ENCODE measurements at places on chromosomes 16 and 17.

GRCh38 chr16:23741675-23742303 lies 13.0 kb upstream of the CHP2 start:
- DNase-seq = no peak

DNA sequence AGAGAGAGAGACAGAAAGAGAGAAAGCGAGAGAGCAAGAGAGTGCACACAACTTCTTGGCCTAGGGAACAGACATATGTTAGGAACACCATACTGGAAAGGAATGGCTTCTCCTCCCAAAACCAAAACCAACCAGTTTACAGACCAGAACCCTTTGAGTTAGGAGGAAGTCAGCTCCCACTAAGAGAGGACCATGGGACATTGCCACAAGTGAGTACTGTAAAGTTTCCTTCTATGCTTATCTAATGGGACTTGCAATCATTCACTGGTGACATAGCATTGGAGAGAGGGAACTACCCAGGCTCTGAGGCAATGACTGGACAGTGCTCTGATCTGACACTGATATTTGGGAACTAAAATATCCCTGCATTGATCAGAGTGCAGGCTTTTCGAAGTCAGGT lies 32.4 kb downstream of the TBC1D3B start:
- no peak for DNase-seq

DNA sequence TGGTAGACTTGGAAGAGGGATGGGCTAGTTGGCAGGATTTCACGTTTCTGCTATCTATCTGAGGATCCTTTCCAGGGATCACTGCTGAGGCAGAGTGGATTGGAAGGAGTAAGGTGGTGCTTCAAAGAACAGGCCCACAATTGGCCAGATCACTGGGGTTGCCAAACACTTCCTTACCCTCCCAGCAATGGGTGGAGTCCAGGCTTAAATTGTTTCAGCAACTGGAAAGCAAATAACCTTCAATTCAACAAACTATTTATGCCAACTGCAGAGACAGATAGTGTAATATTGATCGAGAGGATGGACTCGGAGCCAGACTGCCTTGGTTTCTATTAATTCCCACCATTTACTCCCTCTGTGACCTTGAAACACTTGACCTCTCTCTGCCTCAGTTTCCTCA lies 2.1 kb downstream of the ARRB2 start:
- DNase-seq = no peak

DNA sequence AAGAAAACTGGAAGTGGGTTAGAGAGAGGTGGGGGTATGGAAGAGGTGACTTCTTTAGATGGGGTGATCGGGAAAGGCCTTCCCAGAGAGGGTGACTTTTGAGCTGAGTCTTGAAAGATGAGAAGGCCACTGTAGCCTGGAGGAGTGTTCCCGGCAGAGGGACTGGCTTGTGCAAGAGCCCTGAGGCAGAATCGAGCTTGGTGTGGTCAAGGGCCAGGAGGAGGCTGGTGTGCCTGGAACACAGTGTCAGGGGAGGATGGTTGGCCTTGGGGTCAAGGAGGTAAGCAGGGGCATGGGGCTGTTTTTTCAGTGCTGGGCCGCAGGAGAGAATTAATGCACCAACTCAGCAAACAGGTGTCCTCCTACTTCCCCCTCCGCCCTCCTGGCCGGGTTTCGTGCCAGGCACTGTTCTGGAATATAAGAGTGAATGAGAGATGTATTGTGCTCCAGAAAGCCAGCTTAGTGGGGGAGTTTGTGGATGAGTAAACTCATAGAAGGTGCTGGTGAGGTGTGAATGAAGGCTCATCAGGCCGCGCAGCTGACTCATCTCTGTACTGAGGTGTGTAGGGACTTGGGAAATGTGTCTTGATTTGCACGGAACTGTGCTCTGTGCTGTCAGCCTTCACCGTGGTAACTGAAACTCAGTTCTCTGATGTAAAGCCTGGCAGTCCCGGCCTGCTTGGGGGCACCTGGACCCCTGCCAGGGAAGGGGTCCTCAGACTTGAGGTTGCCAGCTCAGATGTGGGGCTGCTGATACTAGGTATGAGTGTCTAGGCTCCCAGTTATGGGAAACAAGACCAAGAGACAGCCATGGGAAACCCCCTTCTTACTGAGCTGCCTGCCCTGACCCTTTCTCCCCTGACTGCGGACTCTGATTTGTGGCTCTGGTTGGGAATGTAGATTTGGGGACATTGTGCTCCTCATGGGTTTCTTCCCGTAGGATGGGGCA lies 15.3 kb downstream of the KSR1 start:
- peak; percentile 39 for DNase-seq

- DNase-seq = no peak
These were observed 379 bp downstream of the SNX29 start for GRCh38 chr16:11976850-11977375.

- DNase-seq = peak; percentile 24
These were observed 70.2 kb downstream of the HIC1 start for GRCh38 chr17:2125013-2125535.

GRCh38 chr17:58302171-58302918 lies 21.6 kb upstream of the MPO start:
- DNase-seq = no peak

- DNase-seq = peak; percentile 98
These were observed 805 bp upstream of the ORAI3 start for GRCh38 chr16:30947859-30948666.

DNA sequence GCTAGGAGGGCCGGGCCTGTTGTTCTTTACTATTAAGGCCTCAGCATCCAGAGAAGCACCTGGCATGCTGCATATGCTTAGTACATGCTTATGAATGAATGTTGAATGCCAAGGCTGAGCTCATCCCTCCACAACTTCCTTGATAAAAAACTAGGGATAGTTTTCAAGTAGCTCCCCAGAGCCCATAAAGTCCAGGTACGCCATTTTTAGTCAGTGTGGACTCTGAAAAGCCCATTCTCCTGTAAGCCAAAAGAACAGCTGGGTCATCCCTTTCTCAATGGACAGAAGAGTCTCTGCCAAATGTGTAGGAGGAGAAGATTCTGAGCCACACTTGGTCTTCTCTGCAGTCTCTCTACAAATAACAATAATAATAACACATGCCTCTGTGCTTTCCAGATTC lies 8.9 kb upstream of the ITGB3 start:
- DNase-seq = peak; percentile 35

- no peak for DNase-seq
These were observed 276.1 kb downstream of the SNX29 start for GRCh38 chr16:12252616-12253015.

DNA sequence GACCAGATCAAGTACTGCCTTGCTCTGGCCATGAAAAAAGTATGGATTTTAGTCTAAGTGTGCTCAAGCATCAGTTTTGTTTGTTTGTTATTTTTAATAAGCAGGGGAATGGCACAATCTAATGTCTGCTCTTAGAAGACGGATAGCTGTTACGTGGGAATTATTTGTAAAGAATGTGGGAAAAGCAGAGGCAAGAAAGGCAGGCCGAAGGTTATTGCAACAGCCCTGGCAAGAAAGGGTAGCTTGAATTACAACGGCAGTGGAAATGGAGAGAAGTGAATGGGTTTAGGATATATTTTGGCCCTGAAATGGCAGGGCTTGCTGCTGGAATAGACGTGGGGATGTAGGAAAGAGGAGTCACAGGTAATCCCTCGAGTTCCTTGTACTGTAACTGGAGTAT lies 987 bp upstream of the HASPIN start:
- no peak for DNase-seq

GRCh38 chr16:58733248-58733670 lies 857 bp downstream of the GOT2 start:
- DNase-seq = peak; percentile 9

DNA sequence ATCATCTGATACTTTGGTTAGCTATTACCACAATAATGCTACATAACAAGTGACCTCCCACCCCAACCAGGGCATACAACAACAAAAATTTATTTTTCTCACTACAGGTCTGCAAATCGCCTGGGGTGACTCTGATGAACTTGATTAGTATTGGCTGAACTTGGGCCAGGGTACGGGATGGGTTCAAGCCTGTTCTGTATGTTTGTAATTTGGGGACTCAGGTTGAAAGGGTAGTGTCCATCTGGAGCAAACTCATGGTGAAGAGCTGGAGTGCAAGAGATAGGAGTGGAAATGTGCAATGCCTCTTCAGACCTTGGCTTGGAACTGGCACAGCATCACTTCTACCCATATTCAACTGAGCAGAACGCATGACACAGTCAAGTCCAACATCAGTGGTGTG lies 16.3 kb upstream of the NKD1 start:
- no peak for DNase-seq

- no peak for DNase-seq
These were observed 14.7 kb downstream of the BRD7 start for GRCh38 chr16:50354082-50354481.

- DNase-seq = no peak
These were observed 359.6 kb upstream of the CCL2 start for GRCh38 chr17:33895491-33895890.

- DNase-seq = peak; percentile 23
These were observed 407.5 kb upstream of the HSBP1 start for GRCh38 chr16:83400234-83400633.

GRCh38 chr16:56534847-56535383 lies 15.1 kb upstream of the BBS2 start:
- DNase-seq = no peak

GRCh38 chr17:21129023-21129681 lies 2.4 kb downstream of the DHRS7B start:
- DNase-seq = peak; percentile 67

- no peak for DNase-seq
These were observed 39.4 kb upstream of the MRPS23 start for GRCh38 chr17:57889252-57889651.

- DNase-seq = no peak
These were observed 29.6 kb downstream of the TEKT5 start for GRCh38 chr16:10665166-10665565.

- DNase-seq = no peak
These were observed 9.0 kb downstream of the CAPNS2 start for GRCh38 chr16:55575496-55575895.

- DNase-seq = no peak
These were observed 63.1 kb downstream of the PCTP start for GRCh38 chr17:55813944-55814343.

GRCh38 chr17:82600731-82601446 lies 47.4 kb downstream of the WDR45B start:
- DNase-seq = no peak

DNA sequence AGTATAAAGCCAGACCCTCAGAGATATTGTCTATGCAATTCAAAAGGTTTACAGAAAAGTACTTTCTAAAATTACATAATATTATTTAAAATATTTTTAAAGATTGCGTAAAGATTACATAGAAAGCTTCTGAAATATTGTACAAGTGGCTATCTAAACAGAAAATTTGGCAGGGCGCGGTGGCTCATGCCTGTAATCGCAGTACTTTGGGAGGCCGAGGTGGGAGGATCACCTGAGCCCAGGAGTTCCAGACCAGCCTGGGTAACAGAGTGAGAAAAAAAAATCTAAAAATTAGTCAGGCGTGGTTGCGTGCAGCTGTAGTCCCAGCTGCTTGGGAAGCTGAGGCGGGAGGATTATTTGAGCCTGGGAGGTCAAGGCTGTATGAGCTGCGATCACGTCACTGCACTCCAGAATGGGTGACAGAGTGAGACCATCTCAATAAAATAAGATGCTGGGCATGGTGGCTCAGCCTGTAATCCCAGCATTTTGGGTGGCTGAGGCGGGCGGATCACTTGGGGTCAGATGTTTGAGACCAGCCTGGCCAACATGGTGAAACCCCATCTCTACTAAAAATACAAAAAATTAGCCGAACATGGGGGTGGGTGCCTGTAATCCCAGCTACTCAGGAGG lies 18.1 kb downstream of the UBN1 start:
- no peak for DNase-seq
